Kidney epithelial cell (primary cell): ENCODE measurements at places on chromosomes 6 and 20.

DNA sequence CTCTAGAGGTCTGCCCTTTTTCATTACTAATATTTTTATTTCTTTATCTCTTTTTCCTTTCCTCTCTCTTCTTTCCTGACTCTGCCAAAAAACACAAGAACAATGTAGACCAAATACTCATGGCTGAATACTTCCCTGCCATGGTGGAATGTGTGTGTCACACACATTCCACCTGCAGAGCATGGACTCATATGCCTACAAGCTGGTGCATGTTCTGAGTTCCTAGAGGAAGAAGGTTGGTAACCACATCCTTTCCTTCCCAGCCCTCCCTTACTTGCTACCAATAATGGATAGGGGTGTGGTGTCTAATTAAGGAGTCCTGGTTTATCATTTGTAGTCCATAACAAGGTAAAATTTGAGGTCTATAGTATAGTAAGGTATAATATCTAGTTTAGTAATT lies 15.2 kb upstream of the CST9L start:
- DNase-seq, result peak; percentile 25

- DNase-seq, result no peak
Measured at GRCh38 chr6:89098461-89098860, 17.9 kb downstream of the PNRC1 start.

GRCh38 chr6:110875548-110876169 lies 1.1 kb downstream of the AMD1 start:
- no peak for DNase-seq

DNA sequence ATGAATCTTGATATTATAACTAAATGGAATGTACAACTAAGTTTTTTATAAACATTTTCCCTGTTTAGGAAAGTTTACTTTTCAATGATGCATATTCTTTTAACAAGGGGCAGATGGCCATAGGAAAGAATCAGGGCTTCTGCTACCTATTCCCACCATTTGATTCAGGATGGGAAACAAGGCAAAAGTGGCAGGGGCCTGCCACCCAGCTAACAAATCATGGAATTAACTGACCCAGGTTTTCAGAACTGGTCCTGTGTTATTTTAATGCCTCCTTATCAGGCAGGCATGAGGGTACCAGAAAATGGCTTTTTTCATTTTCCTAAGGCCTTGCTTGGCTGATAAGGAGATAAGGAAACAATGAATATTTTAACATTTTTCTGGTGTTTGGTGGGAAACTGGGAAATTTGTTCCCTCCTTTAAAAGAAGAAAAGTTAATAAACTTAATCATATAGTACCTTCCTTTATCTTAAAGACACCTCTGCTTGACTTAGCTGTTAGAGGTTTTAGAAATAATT lies 6.7 kb downstream of the POU3F2 start:
- no peak for DNase-seq

- no peak for DNase-seq
Measured at GRCh38 chr20:7411075-7411474, 529.2 kb downstream of the HAO1 start.

GRCh38 chr20:50862546-50862945 lies 67.7 kb downstream of the BCAS4 start:
- no peak for DNase-seq

DNA sequence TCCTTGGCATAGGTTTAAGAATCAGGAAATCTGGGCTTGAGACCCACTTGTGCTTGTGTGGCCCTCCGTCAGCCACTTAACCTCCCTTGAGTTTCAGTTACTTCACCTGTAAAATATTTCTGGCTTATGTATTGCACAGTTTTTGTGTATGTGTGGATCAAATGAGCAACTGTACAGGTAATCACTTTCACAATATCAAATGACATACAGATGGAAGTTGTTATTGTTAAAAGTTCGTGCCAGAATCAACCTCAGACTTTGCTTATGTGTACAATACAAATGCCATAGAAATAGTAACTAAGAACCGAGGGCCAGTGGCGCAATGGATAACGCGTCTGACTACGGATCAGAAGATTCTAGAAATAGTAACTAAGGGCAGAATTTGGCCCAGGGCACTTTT lies 65.6 kb upstream of the KIF13A start:
- no peak for DNase-seq
